ENCODE measurements at places on chromosomes 2 and 18.

DNA sequence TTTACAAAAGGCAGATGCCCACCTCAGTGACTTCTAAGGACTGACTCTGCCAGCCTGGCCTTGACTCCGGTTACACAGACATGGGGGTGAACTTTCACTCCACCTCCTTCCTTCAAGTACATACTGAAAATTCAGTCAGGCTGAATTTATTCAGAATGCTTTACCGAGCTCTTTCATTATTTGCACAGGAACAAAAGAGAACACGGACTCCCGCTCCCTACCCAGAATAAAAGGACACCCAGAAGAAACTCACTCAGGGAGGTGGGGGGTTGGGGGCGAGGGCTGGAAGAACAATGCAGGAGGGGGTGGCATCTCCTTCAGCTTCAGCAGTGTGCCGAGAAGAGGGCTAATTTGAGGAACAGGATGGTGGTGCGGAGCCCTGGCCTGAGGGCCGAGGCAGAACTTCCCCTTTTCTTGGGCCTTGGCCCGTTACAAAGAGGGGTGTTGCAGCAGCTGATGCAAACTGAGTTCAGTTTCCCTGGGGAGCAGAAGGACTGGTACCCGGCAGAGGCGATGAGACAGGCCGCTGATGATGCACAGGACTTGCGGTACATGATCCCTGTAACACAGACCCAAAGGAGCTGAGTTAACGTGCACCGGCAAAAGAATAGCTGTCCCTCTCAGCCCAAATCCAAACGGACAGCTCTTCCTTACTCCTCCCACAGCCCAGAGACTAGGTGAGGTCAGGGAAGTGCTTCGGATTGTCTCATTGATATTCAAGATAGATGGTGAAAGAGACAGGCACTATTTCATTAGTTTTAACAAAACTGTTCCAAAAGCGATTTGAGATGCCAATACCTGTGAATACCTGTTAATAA, 24.1 kb downstream of the LYPD1 start:
- no peak for DNase-seq

DNA sequence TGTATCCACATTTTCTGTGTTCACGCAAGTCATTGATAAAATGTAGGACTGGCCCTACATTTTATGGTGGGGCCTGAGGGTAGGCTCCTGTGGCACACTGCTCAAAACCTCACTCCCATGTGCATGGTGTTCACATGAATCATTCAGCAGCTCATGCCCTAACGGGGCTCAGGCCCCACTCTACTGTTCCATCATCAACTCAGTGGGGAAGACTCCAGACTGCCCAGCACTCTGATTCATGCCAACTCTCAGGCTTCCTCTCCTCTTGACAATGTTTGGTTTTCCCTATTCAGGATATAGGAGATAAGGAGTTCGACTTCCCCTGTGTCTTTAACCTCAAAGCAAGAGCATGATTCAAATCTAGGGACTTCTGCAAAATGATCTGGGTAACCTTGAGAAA, 92.0 kb upstream of the BOD1L2 start:
- no peak for DNase-seq

- DNase-seq: no peak
Measured at GRCh38 chr2:121002597-121002996, 266.9 kb downstream of the GLI2 start.

GRCh38 chr18:2792395-2792794, 54.4 kb upstream of the EMILIN2 start:
- no peak for DNase-seq
